ENCODE measurements at places on chromosomes 3 and 15.

- DNase-seq = no peak
Measured at GRCh38 chr3:99633887-99634558, 4.4 kb upstream of the COL8A1 start.

DNA sequence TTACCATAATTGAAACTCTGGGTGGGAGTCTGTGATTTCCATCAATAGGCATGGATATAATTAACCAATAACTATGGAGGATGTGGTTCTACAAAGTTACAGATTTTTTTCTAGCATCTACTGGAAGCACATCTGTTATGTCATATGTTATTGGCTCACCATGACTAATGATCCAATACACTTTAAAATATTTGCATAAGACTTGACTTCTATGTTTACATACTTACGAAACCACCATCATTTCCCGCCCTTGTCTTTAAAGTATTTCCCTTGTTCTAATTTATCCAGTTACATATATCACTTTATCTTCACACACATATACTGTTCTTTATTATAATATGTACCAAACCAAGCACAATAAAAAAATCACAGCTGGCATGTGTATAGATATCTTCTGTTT, 380.3 kb upstream of the CBLB start:
- DNase-seq = no peak

DNA sequence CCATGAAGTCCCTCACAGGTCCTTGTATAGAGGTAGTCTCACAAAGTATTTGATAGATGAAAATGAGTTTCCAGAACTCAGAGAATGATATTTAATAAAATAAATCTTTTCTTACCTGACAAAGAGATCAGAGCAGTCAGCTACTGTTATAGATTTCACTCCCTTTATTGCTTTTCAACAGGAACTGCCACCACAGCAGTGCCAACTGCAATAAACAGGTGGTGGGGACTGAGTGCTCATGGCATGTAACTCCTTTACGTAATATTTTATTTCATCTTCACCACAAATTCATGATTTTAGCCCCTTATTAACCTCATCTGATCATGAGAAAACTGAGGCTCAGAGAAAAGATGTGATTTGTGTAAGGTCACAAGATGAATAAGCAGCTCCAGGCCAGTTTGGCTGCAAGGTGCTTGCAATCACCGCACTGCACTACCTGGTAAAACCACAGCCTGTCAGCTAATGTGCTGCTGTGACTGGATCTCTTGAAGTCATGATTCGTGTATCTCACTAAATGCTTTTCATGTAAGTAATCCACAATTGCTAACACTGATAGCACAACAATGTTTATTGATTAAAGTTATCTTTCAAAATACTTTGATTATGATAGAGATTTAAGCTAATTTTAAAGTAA, 78.8 kb downstream of the WNT5A start:
- DNase-seq = no peak

DNA sequence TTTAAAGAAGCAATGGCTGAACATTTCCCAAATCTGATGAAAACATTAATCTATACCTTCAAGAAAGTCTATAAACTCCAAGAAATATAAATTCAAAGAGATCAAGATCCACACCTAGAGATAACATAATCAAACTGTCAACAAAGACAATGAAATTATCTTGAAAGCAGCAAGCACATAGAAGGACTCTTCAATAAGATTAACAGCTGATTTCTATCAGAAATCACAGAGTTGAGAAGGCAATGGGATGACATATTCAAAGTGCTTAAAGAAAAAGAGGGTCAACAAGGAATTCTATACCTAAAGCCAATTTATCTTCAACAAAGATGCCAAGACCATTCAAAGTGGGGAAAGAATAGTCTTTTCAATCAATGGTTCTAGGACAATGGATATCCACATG, 41.1 kb upstream of the LAMP3 start:
- DNase-seq = no peak

DNA sequence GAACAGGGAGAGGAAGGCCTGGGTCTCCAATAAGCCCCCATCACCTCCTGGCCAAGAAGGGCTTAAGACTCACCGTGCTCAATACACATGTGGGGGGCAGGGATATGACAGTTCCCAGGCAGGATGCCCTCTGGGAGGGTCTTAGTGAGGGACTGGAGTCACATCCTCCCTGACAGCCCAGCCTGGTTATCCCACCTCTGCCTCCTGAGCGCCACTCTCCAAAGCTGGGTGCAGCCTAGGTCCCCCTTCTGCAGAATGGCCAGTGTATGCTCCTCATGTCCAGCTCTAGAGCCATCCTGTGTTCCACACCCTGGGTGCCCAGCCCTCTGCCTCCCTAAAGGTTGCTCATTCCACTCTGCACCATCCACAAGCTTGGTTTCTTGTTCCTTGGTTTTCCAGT, 1.2 kb upstream of the SHISA5 start:
- DNase-seq = no peak

- no peak for DNase-seq
Measured at GRCh38 chr15:48992545-48992944, 28.8 kb upstream of the SHC4 start.

GRCh38 chr15:83514584-83514983, 67.4 kb downstream of the SH3GL3 start:
- no peak for DNase-seq

DNA sequence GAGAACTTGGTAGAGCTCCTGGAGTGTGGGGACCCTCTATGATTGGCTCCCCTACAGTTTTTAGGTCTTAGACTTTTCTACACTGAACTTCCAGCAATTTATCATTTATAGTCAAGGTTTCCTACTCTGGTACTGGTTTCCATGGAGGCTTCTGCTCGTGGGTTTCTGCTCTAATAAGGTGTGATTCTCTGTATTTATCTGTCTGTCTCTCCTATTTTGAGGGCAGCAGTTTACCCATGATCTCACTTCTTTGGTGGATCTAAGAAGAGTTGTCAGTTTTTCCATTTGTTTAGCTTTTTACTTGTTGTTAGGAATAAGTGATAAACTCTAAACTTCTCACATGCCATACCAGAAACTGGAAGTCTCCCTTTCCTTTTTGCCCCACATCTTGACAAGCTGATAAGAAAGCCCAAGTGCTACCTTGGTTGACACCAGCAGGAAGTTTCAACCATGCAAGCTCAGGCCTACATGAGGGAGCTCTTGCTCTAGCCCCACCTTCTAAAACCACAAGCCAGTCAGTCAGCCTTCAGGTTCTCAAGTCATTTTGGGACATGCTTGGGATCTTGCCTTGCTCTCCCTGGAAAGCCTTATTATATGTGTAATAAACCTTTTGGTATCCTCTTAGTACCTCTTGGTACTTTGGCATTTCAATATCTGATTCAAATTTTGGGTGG, 10.0 kb downstream of the TIMMDC1 start:
- no peak for DNase-seq

DNA sequence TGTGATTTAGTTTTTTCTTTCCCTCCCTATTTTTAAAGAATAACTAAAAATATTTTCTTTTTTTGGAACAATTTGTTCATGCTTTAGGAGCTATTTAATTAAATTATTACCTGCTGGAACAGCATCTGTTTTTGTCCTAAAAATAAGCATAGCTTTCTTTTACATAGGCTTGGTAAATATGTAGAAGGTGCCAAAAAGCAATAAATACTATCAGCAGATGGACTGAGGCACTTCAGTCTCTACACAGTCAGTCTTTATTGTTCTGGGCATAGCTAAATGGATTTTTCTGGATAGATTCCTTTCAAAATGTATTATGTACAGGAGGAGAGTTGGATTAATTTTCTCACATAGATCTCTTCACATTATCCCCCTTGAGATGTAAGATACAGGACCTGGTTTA, 223.5 kb downstream of the NAALADL2 start:
- no peak for DNase-seq
